Hematopoietic multipotent progenitor cell (in vitro differentiated cells): ENCODE measurements at places on chromosomes 3 and 15.
A peak's percentile ranks its signal among the peaks of the same experiment; 100 is the strongest.

DNA sequence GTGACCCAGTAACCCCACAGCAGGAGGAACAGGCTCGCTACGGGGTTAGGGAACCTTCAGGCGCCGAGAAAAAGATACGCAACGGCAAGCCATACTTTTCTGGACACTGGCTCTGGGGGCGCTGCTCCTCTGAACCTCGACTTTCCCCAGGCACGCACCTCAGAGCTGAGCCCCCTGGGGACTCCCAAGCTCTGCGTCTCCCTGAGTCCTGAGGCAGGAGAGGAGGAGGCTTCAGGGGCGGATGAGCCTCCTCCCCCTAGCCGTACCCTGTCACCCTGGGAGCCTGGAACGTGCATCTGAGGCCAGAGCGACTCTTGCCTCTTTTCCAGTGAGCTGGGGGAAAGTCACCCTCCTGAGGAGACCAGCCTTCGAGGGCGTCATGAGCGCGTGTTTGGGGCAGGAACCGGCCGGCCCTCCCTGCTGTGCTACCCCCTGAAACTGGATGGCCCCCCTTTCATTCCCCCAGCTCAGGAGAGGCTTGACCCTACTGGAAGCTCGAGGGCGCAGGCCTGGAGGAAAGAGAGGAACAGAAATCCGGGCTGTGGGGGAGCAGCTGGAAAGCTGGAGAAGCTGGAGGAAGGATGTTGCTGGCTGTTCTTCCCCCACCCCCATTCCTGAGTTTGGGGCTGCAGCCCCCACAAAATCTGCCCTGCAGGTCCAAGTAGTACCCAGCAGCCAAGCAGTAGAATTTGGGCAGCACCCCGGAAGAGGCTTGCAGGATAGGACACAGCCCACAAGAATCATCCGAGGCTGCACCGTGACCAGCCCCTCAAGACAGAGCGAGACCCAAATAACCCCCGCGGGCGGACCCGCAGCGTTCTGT, 25.1 kb upstream of the POLG start:
- no peak for DNase-seq

DNA sequence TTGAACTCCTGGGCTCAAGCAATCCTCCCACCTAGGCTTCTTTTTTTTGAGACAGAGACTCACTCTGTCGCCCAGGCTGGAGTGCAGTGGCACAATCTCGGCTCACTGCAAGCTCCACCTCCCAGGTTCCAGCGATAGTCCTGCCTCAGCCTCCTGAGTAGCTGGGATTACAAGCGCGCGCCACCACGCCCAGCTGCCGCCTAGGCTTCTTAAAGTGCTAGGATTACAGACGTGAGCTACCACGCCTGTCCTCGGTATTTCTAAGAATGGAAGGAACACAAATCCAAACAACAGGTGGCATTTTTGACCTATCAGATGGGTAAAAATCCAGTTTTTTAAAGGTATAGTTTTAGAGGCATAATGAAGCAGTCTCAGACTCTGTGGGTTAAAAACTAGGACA, 113.8 kb downstream of the ANP32A start:
- DNase-seq, result no peak

DNA sequence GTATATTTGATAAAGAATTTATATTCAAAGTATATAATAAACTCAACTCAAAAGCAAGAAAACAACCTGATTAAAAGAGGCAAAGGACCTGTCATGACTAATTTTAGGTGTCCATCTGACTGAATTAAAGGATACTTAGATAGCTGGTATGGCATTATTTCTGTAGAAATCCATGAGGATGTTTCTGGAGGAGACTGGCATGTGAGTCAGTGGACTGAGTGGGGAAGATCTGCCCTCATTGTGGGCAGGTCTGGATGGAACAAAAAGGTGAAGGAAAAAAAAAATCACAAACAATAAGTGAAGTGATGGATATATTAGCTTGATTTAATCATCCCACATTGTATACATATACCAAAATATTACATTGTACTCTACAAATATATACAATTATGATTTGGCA, 16.6 kb downstream of the ANKRD28 start:
- no peak for DNase-seq

GRCh38 chr3:27043328-27043955, 325.7 kb downstream of the NEK10 start:
- no peak for DNase-seq

- peak; percentile 53 for DNase-seq
Measured at GRCh38 chr3:78562328-78562727, 1205.5 kb downstream of the ROBO1 start.

DNA sequence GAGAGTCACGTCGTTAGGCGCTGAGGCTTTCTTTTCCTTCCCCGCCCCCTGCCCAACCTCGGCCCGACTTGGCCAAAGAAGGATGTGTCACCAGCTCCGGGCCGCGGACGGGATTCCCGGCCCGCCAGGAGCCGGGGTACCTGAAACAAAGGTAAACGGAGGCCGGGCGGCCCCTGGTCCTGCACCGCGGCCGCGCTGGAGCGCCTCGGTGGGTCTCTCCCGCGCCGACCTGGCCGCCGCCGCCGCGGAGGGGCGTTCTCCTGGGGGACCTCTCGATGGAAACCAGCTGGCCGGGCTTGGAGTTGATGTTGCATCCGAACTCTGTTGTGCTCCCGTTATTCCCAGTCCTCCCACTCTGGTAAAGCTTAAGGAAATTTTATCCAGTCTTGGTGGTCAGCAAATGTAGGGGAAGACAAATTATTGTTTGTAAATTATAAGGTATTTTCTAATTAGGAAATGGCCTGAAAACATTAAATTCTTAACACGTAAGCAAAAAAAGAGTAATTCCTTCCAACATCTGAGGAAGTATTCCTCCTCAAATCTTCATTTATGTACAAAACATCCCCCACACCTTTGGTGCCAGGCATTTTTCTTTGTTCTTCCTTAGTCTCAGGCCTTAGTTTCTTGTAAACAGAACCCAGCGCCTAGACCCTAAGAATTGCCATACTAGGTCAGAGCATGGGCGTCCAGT, 888 bp downstream of the PPP2R3A start:
- DNase-seq, result no peak

DNA sequence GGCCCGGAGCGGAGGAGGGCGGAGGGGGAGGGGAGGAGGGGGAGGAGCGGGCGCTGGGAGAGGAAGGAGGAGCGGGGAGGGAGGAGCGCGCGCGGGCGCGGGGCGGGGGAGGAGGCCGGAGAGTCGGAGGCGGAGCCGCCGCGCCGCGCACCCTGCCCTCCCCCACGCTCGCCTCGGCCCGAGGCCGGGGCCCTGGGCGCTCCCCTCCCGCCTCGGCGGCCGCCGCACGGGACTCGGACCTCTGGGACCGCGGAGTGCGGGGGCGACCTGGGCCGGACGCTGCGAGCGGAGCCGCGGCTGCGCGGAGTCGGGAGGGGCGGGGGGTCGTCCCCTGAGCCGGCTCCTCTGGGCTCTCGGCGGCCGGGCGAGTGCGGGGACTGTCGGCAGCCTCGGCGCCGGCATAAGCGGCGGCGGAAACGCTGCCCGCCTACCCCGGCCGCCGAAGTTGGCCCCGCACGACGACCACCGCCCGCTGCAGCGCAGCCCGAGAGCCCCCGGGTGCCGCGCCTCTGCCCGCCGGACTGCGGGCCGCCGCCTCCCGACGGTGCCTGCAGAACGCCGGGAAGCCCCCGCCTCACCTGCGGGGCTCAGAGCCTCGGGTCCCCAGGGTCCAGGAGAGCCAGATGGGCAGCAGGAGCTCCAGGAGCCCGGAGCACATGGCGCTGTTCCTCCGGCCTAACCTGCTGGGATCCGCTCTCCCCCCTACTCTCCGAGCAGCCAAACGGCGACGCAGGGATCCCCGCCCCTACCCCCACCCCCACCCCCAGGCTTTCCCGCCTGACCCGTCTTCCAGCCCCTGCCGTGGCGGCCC, 406 bp upstream of the GABRB3 start:
- no peak for DNase-seq

- DNase-seq, result no peak
Measured at GRCh38 chr15:33460166-33460805, 149.5 kb downstream of the RYR3 start.

GRCh38 chr3:101102678-101103296, 109.6 kb upstream of the ABI3BP start:
- DNase-seq, result no peak

DNA sequence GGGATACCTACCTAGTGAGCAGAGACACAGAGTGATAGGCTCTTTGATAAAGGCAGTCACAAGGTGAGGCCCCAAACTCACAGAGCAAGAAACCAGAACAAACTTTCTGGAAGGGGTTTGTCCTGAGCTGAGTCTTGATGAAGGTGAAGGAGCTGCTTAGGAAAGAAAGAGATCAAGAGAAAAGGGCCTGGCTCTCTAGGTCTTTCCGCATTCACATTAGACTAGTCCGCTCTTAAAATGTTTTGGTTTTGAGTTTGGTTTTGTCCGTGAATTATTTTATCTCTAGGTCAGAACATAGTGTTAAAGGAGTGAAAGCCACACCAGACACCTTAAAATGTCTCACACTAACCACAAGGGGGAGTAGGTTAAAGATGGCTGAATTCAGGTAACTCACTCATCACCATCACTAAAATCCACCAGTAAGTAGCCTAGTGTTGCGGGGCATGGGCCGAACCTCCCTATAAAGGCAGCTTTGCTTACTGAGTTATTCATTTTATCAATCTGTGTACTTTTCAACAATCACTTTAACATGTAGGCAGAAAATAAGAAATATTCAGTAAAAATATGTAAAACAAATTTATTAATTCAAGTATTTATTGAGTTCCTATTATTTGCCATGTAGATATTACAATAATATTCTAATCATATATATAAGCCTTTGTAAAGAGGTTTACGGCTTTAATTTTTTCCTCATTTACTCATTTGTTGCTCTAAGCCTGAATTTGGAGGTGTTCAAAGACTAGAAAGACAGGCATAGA, 121.5 kb upstream of the TSC22D2 start:
- peak; percentile 41 for DNase-seq

DNA sequence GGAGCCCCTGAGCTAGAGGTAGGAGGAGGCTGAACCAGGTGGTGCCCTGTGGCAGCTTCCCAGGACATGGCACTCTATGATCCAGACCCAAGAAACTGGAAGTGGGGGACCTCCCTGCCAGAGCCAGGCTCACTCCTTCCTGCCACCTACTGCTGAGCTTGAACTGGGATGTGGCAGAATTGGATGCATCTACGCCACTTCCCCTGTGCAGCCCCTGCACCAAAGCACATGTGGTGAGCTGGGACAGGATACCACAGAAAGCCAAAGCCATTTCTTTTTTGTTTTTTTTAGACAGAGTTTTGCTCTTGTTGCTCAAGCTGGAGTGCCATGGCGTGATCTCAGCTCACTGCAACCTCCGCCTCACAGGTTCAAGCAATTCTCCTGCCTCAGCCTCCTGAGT, 518.0 kb upstream of the PPP2R3A start:
- DNase-seq, result no peak

- no peak for DNase-seq
Measured at GRCh38 chr3:111588527-111588926, 6.6 kb downstream of the ZBED2 start.

DNA sequence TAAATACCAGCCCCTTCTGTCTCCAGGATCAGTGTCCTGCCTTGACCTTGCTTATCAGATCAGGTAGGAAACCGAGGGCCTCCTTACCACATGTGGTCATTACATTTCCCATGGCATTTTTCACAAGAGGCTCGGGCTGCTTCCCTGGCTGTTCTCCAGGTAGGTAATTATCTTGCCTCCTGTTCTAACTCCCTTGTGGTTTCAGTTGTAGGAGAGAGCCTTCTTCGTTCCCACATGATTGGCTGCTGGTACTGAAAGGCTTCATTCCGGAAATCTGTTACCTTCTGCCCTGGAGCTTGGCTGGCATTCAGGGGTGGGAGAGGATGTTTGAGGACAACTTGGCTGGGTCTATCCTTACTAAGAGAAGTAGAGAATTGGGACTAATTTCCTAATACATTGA, 46.8 kb upstream of the RORA start:
- DNase-seq, result no peak

GRCh38 chr3:108119398-108120104, 28.7 kb upstream of the CD47 start:
- DNase-seq, result peak; percentile 70

DNA sequence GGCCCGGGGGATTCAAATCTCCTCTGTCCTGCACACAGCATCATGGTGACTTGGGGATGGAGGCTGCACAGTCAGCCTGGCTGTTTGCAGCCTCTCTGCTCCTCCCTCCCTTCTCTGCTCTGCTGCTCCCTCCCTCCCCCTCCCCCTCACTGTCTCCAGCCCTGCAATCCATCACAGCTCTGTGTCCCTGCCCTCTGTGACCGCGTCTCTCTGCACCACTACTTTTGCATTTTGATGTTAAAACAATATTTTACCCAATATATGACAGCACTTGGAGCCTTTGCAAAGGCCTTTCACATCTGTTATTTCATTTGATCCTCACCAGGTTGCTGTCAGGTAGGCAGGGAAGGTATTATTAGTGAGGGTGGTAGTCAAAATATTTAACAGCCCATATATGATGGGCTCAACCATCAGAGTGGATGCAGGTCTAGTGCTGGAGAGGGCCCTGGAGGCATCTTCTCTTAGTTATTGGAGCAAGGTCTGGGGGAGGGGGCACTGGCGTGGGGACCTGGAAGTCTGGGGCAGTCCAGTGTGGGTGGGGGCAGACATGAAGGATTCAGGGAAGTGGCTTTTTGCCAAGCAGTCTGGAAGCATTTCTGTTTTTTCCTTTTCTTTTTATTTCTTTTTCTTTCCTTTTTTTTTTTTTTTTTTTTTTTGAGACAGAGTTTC, 16.3 kb upstream of the VPS8 start:
- no peak for DNase-seq

GRCh38 chr3:182108371-182108770, 396.6 kb downstream of the SOX2 start:
- no peak for DNase-seq
